ENCODE measurements at places on chromosomes 7 and 10.
A peak's percentile ranks its signal among the peaks of the same experiment; 100 is the strongest.

DNA sequence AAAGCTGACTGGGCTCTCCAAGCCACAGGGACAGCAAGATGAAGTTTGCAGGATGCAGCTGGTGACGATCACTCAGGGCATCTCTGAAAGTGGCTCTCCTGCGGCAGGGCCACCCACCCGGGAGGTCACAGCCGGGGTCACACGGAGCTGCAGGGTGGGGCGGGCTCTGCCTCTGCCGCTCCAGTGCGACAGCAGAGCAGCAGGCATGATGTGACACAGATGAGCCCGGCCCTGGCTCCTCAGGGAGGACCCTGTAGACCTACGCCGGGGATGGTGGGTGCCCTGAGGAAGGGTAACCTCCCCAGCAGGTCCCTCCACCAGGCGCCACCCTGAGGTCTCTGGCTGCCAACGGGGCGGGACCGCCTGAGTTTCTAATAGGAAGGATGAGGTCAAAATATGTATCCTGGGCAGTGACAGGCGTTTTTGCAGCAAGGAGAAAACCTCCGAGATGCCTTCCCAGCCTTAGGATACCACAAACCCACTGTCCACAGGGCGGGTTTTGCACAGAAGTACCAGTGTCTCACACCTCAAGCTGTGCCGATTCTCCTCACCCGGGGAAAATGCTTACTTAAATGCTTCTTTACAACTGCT, 114.8 kb upstream of the DIP2C start:
- DNase-seq: no peak

DNA sequence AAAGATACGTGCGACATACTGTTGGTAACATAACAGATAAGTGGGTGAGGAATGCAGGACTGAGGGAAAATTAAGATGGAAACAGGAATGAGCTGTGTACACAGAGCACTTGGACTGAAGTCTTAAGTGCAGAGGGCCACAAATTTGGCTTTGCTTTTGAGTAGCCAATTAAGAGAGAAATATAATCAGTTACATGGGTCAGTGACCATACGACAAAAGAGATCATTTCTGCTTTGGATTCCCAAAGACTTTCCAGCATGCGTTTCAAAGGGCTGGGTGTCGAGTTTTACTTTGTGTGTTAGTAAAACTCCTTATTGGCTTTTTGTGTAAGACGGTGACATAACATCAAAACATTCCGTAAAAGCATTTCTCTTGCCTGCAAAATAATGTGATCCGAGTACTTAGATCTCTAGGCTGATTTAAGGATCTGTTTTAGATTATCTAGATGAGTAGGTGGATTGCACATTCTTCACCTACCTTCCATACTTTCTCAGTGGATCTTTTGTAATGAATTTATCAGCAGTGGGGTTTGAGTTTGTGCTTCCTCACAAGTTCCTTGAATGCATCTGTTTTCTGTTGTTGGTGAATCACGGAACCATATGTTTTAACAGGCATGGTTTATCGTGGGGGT, 7.5 kb downstream of the RABGEF1 start:
- no peak for DNase-seq

DNA sequence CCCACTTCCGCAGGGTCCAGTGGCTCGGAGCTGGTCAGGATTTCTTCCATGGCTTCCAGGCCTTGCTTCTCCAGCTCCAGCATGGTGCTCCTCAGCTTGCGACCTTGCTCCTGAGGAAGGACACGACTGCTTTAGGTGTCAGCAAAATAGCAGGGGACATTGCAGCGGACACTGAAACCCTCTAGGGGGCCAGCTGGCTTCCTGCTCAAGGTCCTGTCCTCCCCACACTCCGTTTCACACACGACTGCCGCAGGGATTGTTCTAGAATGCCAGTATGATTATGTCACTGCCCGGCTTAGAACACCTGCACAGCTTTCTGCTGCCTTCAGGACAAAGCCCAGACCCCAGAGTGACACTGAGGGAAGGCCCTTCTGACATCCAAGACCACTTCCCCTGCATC, 65.6 kb downstream of the SCRN1 start:
- no peak for DNase-seq

DNA sequence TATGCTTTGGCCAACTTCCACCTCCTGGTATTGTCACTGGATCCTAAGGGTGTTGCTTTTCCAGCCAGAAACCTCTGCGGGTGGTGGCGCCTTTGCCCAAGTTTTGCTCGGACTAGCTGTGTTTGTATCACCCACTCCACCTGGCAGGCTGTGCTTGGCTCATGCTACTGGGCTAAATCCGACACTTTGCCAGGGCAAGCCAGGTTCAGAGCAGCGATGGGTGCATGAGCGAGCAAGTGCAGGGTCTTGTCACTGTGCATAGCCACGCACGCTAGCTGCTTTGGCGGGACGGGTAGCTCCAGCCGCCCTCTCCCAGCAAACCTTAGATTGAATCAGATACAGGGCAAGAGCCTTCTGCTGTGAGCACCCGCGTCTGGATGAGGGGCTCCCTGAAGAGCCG, 737.5 kb downstream of the PCDH15 start:
- no peak for DNase-seq

GRCh38 chr7:108735814-108736213, 166.1 kb downstream of the DNAJB9 start:
- DNase-seq: no peak

GRCh38 chr7:128153436-128153835, 87.6 kb upstream of the LEP start:
- no peak for DNase-seq

DNA sequence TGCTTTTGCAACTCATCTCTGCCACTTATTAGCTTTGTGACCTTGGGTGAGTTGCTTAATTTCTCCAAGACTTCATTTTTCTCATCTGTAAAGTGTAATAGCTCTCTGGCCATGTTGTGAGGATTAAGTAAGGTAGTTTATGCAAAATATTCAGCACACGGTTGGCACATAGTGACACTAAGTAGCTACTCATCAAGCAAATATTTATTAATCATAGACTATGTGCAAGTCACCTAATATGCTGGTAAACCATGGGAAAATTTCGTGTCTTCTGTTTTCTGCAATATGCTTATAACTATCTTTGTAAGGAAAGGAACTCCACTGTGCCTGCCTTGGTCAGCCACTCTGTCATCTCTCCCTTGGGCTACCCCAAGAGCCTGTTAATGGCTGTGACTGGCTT, 50.3 kb upstream of the EGR2 start:
- no peak for DNase-seq

DNA sequence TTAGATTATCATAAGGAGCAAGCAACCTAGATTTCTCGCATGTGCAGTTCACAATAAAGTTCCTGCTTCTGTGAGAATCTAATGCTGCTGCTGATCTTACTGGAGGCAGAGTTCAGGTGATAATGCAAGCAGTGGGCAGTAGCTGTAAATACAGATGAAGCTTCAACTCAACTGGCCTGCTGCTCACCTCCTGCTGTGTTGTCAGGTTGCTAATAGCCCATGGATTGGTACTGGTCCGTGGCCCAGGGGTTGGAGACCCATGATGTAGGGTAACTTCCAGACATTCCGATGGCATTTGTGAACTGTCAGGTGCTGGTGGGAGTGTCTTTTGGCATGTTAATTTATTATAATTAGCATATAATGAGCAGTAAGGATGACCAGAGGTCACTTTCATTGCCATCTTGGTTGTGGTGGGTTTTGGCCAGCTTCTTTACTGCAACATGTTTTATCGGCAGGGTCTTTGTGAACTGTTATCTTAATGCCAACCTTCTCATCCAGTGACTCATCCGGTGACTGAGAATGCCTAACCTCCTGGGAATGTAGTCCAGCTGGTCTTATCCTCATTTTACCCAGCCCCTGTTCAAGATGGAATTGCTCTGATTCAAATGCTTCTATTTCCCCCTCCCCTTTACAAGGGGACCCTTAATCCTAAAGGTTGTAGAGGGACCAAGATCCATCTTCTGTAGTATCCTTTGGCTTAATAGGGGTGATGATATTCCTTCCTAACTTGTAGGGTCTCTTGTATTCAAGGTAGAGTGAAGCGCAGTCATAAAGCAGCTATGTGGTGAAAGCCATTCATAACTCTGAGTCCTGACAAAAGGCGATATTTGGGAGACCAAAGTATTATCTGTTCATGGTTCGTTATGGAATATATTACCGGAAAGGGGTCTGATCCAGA, 165.8 kb downstream of the CCSER2 start:
- no peak for DNase-seq

DNA sequence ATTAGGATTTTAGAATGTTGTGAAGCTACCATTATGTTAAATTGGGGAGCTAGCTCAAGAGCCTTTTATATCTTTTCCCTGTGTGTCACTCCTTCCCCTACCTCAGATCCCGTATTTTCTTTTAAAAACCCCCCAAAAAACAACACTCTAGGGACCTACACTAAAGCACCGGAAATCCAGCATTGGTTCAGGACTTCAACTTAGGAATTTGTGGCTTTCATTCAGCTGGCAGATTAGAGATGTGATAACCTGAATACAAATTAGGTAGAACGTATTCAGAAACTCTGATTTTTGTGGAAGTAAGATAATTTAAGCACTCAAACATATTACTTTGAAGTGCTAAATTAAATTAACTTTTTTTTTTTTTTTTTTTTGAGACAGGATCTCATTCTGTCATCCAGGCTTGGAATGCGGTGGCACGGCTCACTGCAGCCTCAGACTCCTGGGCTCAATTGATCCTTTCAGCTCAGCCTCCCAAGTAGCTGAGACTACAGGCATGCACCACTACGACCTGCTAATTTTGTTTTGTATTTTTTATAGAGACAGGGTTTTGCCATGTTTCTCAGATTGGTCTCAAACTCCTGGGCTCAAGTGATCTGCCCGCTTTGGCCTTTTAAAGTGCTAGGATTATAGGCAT, 6.8 kb downstream of the TBC1D12 start:
- DNase-seq: no peak

GRCh38 chr7:137642472-137642871, 204.3 kb downstream of the DGKI start:
- DNase-seq: no peak

- no peak for DNase-seq
These were observed 63.0 kb downstream of the TAX1BP1 start for GRCh38 chr7:27802999-27803398.

DNA sequence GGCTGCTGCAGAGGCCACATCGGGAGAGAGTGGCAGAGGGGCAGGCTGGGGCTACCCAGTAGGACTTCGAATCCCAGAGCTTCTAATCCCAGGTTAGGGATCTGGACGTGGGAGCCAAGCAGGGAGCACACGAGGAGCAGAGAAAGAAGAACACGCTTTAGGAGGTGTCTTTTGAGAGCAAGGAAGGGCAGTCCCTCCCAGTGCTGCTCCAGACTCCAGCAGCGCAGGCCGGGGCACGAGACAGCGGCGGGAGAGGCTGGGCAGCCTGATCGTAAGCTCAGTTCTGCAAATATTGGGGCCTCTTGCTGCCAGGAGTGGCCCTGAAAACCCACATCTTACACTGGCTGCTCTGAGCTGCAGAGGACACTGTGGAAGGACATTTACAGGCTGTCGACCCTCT, 75.9 kb downstream of the HIPK2 start:
- peak; percentile 50 for DNase-seq

DNA sequence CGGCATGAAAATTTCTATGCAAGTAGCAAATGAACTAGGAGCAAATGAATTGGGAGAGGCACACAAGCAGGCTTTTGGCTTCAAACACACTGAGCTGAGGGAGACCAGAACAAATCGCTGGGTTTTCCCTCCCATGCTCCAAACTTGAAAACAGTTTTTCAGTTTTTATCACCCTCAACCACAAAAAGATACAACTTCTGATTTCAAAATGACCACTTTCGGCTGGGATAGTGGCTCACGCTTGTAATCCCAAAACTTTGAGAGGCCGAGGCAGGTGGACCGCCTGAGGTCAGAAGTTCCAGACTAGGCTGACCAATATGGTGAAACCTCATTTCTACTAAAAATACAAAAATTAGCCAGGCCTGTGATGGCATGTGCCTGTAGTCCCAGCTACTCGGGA, 9.0 kb upstream of the CHUK start:
- DNase-seq: no peak

DNA sequence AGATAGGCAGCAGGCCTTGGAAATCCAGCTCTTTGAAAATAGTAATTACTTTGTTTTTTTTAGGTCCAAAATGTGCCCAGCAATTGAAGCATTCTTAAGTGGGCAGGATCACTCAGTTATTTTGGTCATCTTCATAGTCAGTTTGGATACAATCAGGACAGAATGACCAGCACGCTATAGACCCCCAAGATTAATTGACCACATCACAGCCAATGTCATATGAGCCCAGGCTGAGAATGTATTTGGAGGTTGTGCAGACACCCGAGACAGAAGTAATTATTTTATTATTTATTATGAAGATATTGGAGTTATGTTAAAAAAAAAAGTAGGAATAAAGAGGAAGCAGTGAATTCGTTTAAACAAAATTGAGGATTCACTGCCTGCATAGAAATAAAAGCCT, 93.3 kb upstream of the PFKP start:
- no peak for DNase-seq

DNA sequence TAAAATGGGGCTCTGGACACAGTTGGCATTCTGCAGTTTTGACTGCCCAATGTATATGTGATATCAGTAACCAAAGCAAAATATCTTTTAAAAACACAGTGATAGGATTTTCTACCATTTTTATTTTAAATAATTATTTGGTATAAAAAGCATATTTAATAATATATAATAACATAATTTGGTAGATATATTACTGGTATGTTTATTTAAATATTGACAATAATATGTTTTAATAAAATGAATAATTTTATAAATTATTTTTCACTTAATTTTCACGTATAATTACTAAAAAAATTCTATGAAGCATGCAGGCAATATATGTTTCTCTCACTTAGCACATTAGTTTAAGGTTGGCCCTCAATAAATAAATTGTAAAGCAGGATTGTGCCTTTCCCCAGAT, 269.1 kb downstream of the PRKG1 start:
- DNase-seq: no peak

GRCh38 chr7:19872094-19872493, 98.7 kb upstream of the TMEM196 start:
- no peak for DNase-seq

DNA sequence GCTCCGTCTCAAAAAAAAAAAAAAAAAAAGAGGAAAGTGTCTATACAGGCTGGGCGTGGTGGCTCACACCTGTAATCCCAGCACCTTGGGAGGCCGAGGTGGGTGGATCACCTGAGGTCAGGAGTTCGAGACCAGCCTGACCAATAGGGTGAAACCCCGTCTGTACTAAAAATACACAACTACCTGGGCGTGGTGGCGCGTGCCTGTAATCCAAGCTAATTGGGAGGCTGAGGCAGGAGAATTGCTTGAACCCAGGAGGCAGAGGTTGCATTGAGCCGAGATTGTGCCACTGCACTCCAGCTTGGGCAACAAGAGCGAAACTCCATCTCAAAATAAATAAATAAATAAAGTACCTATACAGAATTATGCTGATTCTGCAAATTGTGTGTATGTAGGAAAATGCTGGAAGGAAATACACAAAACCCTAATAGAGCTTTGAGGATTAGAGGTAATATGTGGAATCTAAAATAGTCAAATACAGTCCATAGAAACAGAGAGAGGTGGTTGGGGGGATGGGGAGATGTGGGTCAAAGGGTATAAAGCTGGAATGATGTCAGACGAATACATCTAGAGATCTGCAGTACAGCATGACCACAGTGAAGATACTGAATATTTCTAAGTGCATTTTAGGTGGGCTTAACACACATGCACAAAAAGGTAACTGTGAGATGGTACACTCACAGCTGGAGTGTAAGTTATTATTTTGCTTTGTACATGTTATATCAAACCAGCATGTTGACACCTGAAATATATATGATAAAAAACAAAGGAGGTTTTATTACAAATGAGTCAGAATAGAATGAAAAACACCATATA, 174.5 kb upstream of the KLF14 start:
- no peak for DNase-seq

- no peak for DNase-seq
These were observed 102.1 kb downstream of the PIP4K2A start for GRCh38 chr10:22612318-22612717.

- no peak for DNase-seq
These were observed 31.1 kb downstream of the CPVL start for GRCh38 chr7:29115130-29115687.

Data from globus pallidus (tissue), 1 donor.